Activated T-cell treated with anti-CD3 and anti-CD28 coated beads, Interleukin-2, amount 50 U/mL, for 1 hour (primary cell): ENCODE measurements at places on chromosomes 2 and 18.

GRCh38 chr2:28702415-28702861 lies 49.2 kb upstream of the PPP1CB start:
- DNase-seq, result no peak

DNA sequence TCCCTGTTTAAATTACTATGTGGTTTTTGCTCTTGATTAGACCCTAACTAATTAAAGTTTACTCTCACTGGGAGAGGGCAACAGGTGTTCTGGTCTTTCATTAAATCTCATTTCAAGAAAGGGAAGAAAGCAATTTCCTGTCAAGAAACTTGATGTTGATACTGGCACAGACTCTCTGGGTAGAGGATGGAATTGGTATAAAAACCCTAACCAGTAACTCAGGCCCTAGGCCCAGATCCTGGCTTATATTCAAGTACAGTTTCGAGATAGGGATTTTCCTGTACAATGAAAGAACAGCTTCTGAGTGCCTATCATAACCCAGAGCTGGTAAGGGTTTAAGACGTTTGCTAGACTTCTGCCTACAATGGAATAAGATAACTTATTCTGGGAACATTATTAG lies 61.6 kb upstream of the ACYP2 start:
- DNase-seq, result no peak

DNA sequence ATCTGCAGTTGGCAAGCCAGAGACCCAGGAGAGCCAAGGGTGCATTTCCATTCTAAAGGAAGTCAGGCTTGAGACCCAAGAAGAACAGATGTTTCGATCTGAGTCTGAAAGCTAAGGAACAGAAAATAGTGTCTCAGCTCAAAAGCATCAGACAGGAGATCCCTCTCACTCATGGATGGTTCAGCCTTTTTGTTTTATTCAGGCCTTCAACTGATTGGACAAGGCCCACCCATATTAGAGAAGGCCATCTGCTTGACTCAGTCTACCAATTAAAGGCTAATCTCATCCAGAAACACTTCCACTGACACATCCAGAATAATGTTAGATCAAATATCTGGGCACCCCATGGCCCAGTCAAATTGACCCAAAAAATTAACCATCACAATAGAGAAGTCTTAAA lies 255.0 kb downstream of the TXNL1 start:
- no peak for DNase-seq

DNA sequence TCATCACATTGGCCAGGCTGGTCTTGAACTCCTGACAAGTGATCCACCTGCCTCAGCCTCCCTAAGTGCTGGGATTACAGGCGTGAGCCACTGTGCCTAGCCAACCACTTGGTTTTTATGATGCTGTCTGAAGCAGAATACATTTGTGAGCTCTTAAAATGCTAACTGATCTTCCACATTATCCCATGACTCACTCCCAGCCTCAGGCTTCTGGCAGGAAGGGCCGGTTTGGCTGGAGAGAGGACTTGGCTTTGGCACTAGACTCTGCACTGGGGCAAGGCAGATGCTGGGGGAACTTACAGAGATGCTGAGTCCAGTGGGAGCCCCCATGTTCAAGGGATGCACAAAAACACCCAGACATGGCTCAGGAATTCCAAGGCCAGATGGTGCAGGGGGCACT lies 40.5 kb upstream of the SH3BP4 start:
- no peak for DNase-seq
